ENCODE measurements at places on chromosomes 6 and 20. TPM values are rescaled to one million over a fixed set of nuclear protein-coding genes. Genes with fewer than 3 reads are reported as not detected.

DNA sequence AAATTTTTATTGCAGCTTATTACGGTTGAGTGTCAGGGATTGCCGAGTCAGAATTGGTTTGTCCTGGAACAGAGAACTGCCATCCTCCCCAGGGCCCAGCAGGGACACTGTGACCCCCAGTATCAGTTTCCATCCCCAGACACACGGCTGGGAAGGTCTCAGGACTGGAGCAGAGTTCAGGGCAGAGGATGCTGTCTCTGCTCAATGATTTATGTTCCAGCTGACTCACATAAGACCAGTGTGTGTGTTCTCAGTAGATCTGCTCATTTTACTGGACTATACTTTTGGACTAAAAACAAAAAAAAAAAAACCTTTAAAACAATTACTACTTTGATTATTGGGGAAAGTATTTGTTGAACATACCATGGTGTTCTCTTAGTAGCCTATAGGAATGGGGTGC is 44.2 kb downstream of the FNDC1 start:
- no peaks in the 10 kb centered on the region for H3K36me3 ChIP-seq
- H3K4me3 ChIP-seq = no peak overlapping the region
- H3K27me3 ChIP-seq = no peaks in the 10 kb centered on the region
- no peak for DNase-seq
- H3K4me1 ChIP-seq = no peaks in the 10 kb centered on the region
- no peak overlapping the region for H3K27ac ChIP-seq

The PPP1R3G gene
- 0.55 TPM for polyA plus RNA-seq

GRCh38 chr20:54220722-54221121 is 12.8 kb downstream of the PFDN4 start:
- H3K36me3 ChIP-seq = no peaks in the 10 kb centered on the region
- H3K4me1 ChIP-seq = peaks cover 10% of the 10 kb centered on the region
- H3K27me3 ChIP-seq = no peaks in the 10 kb centered on the region
- H3K27ac ChIP-seq = no peak overlapping the region
- no peak for DNase-seq

The CST4 gene
- not detected for polyA plus RNA-seq

DNA sequence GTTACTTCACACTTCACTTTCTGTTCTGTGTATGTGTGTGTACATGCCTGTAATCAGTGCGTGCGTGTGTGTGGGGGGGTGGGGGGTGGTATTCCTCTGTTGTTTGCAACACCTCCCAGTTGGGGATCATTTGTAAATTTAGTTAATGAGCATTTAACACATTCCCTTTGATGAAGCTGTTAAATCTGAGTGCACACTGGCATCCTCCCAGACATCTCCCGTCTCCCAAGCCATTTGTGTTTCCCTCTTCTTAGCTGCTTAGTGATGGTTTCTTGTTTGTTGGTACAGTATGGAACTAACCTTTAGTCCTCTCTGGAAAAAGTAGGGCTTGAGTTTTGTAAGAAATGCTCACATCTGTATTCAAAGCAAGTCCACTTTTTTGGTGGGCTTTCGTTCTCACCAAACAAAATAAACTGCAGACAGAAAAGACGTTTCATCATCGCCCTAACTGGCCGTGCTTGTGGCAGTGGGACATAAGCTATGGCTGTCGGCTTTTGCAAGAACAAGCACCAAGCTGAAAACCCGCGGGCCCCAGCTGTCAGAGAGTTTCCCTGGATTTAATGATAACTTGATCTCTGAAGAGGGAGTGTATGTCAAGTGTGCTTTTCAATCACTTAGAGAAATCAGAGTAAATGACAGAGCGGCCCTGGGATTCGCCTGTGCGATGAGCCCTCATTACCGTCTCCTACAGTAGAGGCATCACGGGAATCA is 54.9 kb upstream of the SASH1 start:
- no peak overlapping the region for H3K4me3 ChIP-seq
- no peaks in the 10 kb centered on the region for H3K27me3 ChIP-seq
- no peak overlapping the region for H3K27ac ChIP-seq
- DNase-seq = no peak

GRCh38 chr6:148509119-148509799 is 166.6 kb downstream of the SASH1 start:
- H3K27ac ChIP-seq = peak overlapping the region; percentile 93
- peak overlapping the region; percentile 43 for H3K4me3 ChIP-seq
- H3K4me1 ChIP-seq = peaks cover 4% of the 10 kb centered on the region
- no peaks in the 10 kb centered on the region for H3K36me3 ChIP-seq
- DNase-seq = no peak

DNA sequence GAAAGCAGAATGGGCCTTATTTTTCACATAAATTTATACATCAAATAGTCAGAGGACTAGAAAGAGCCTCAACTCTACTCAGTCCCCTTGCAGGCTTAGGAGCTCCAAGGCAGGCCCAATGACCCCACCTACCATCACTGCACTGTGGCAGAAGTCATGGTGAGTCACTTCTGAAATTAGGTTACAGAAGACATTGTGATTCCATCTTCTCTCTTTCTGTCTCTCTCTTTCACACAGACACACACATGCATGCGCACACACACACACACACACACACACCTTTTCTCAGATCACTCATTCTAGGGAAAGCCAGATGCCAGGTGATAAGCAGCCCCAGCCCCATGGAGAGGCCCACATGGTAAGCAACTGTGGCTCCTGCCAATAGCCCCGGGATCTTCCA is 103.8 kb downstream of the C6orf118 start:
- no peak overlapping the region for H3K4me3 ChIP-seq
- no peak for DNase-seq
- H3K27ac ChIP-seq = no peak overlapping the region
- H3K4me1 ChIP-seq = no peaks in the 10 kb centered on the region
- H3K27me3 ChIP-seq = no peaks in the 10 kb centered on the region
- H3K36me3 ChIP-seq = no peaks in the 10 kb centered on the region

The GMPR gene
- 121 TPM for polyA plus RNA-seq
